SK-N-SH (cell line): ENCODE measurements at places on chromosomes 16 and 17. TPM values are rescaled to one million over a fixed set of nuclear protein-coding genes. Genes with fewer than 3 reads are reported as not detected.

NPIPA2 gene
- polyA plus RNA-seq: 0.36 and 0.80 TPM in 2 replicates

- DNase-seq: no peak
Observed at GRCh38 chr16:57689762-57690558, 4.6 kb upstream of the DRC7 start.

DNA sequence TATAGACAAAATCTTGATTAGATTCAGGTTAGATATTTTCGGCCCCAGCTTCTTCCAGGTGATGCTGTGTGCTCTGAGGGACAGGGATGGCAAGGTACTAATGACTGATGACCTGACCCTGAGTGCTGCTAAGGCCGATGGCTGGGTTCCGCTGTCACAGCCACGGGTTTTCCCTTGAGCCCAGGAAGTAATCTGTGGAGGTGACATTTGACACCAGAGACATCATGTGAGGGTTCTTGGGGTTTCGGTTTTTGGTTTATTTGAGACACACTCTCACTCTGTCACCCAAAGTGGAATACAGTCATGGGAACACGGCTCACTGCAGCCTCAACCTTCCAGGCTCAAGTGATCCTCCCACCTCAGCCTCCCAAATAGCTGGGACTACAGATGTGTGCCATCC is 9.8 kb downstream of the OTOP3 start:
- DNase-seq: no peak

DNA sequence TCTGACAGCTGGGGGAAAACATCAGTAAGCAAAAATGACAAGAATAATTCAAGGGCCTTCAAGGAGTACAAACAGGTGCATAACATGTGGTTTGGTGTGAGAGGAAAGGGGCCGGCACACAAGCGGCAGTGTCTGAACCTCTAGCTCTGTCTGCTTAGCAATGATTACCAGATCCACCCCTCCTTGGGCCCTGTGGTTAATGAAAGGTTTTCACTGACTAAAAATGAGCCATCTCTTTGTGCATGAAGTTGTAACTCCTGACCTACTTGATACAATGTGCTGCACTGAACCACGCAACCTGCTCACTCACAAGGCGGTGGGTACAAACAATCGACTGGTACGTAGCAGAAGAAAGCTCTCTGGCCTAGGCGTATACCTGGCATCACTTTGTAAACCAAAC is 15.1 kb downstream of the FAM117A start:
- no peak for DNase-seq

- DNase-seq: no peak
Observed at GRCh38 chr17:71441098-71441497, 679.7 kb upstream of the SOX9 start.

- no peak for DNase-seq
Observed at GRCh38 chr17:10633738-10634379, 23.2 kb downstream of the MYH3 start.

DNA sequence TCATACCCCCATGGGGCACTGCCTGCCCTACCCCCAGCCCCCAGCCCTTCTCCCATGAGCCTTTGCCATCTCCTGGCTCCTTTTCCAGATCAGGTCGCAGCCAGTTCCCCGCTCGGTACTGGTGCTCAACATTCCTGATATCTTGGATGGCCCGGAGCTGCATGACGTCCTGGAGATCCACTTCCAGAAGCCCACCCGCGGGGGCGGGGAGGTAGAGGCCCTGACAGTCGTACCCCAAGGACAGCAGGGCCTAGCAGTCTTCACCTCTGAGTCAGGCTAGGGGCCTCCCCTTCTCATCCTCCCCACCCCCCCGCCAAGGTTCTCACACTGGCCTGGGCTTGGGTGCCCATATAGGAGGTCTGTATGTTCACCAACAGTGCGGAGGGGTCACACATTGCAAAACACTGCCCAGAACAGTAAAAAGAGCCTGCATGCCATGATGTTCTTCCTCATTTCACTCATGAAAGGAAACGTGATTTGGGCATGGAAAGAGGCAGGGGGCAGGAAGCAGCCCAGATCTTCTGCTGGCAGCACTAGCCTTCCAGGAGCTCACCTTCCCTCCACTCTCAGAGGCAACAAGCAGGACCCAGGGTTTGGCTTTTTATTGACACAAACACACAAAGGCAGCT is 7.5 kb downstream of the IFI35 start:
- DNase-seq: no peak

DNA sequence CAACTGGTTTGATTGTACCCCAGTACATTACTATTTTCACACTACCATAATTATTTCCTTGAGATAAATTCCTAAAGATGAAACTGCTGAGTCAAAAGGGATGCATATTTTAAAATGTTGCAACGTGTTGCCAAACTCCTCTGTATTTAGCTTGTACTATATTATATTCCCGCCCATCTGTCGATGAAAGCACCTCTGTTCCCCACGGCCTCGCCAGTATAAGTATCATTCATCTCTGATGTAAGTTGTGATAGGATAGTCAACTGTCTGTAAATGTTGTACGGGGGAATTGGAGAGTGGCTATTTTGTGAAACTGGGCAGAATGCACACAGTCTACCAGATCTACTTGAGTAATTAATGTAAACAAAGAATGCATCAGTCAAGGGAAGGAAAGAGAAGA is 47.7 kb upstream of the TNRC6A start:
- no peak for DNase-seq

- DNase-seq: no peak
Observed at GRCh38 chr17:4490637-4491061, 8.0 kb upstream of the SPNS2 start.

WNK4 gene
- polyA plus RNA-seq: 8.7 and 12.5 TPM in 2 replicates

DNA sequence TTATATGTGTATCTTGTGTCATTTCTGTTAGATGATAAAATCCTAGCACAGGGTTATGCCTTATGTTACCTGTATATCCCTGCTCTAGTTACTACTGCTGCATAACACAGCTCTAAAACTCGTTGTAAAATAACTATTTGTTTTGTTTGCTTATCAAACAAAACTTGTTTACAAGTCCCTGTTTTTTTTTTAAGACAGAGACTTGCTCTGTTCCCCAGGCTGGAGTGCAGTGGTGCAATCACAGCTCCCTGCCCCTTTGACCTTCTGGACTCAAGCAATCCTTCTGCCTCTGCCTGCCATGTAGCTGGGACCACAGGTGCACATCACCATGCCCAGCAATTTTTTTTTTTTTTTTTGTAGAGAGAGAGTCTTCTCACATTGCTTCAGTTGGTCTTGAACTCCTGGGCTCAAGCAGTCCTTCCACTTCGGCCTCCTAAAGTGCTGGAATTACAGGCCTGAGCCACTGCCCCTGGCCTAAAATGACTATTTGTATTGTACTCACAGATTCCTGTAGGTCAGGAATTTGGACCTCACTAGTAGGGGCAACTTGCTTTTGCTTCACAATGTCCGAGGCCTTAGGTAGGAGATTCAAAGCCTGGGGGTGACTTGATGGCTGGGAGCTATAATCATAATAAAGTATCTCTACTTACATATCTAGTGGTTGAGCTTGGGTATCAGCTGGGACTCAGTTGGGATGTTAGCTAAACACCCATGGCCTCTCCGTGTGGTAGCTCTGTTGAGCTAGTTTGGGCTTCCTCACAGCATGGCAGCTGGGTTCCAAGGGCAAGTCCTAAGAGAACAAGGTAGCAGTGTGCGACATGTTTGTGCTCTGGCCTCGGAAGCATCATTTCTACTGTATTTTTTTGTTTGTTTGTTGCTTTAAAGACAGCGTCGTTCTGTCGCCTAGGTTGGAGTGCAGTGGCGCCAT is 12.6 kb downstream of the DUSP14 start:
- no peak for DNase-seq

GSDMA gene
- not detected in 2 replicates for polyA plus RNA-seq

TSPAN10 gene
- polyA plus RNA-seq: 4.7 and 6.0 TPM in 2 replicates

- DNase-seq: peak; percentile 46
Observed at GRCh38 chr16:54284931-54285413, 1.6 kb downstream of the IRX3 start.

DNA sequence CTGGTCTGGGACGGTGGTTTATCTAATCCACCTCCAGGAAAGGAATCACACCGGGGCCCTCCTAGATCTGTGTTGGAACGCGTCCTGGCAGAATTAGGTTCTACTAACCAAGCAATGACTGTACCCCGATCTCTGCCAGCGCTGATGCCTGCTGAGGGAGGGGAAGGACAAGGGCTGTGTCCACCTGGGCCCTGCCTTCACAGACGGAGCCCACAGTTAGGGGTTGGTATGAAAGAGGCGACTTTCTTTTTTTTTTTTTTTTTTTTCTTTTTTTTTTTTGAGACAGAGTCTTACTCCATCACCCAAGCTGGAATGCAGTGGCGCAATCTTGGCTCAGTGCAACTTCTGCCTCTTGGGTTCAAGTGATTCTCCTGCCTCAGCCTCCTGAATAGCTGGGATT is 9.9 kb upstream of the KRT19 start:
- no peak for DNase-seq

DNA sequence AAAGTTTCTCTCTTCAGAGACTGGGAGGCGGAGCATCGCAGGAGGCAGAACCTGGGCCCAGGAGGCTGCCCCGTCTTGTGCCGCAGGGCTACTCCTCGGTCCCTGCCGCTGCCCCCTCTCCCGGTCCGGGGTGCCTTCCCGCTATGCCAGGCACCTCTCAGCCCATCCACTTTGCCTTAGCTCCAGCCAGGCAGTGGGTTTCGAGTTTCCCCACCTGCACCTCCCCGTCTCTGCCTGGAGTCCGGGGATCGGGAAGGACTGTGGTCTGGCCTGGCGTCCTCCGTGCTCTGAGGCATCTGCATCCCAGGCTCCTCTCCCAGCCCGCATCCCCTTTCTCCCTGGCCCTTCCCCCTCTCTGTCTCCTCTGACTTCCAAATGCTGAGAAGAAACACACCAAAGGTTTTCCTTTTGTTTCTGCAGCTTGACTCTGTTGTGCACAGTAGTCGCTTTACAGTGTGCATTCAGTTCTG is 26.8 kb upstream of the PIK3R6 start:
- peak; percentile 37 for DNase-seq

KRT36 gene
- polyA plus RNA-seq: not detected in 2 replicates

ST6GALNAC1 gene
- polyA plus RNA-seq: not detected in 2 replicates

DNA sequence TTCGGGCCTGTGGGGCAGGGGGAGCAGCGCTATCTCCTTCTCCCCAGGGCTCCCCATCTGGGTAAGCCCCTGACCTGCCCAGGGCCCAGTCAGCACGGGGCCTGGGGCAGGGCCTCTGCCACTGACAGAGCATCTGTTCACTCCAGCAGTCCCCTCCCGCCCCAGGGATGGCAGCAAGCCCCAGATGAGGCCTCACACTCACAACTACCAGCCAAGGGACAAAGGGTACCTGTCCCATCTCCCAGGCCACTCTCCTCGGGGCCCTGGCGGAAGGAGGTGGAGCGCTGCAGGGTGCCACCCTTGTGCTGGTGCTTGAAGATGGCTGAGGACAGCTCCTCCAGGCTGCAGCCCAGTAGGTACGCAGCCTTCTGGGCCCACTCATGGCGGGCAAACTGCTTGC is 64.8 kb downstream of the MYO18A start:
- DNase-seq: no peak

DNA sequence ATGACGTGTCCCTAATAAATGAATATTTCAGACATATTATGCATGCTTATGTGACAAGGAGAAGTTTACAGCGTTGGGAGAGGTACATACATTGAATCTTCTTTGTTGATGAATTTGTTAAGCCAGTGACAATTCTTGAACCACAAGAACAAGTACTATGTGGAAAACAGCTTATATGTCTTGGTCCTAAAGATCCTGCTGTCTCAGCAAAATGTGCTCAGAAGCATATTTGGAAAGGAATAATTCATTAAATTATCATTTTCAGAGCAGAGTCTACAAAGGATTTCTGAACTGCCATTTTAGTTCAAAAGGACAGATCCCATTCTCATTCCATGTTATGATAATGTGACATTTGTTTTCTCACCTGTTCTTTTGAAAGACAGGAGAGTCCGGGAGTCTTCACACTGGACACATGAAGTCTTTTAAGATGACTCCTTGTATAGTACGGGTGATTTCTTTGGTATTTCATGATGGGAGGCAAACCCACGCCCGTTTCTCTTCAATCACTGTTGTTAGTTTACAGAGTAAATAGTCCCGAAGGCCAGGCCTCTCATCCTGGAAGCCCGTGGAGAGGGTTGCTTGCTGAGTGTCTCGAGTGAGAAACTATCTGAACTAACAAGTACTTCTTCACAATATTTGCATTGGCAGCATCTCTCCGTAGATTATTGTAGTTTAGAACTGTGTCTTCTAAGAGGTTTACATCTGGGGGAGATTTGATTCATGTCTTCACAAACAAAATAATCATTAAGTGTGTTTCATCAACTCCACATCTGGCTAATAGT is 26.7 kb downstream of the VPS35L start:
- no peak for DNase-seq

KAT2A gene
- polyA plus RNA-seq: 45.1 and 58.6 TPM in 2 replicates

DNA sequence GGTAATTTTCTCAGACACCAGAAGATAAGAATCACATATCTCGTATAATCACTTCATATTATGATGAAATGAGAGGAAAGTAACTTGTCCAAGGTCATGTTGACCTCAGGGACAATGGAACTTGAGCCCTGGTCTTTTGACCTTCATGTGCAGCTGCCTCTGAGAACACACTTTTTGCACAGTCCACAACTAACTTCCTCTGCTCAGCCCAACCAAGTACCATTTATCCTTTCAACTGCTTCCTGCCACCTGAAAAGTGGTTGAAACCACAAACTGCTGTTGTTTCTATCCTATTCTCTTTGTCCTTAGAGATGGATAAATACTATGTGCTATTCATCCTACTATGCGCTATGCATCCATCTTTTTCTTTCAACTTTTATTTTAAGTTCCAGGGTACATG is 2.3 kb upstream of the CCL1 start:
- no peak for DNase-seq
